ENCODE measurements at places on chromosomes 12 and 14. TPM values are rescaled to one million over a fixed set of nuclear protein-coding genes. Genes with fewer than 3 reads are reported as not detected.
A peak's percentile ranks its signal among the peaks of the same experiment; 100 is the strongest.

RBP5 gene
- not detected for total RNA-seq

RPL36AL gene
- total RNA-seq, result 236 TPM

TAPBPL gene
- 23.7 TPM for total RNA-seq

GLS2 gene
- 4.7 TPM for total RNA-seq

- no peak overlapping the region for H3K27ac ChIP-seq
- peaks cover 43% of the 10 kb centered on the region for H3K4me1 ChIP-seq
These were observed 10.2 kb downstream of the TPCN1 start for GRCh38 chr12:113231235-113232088.

DNA sequence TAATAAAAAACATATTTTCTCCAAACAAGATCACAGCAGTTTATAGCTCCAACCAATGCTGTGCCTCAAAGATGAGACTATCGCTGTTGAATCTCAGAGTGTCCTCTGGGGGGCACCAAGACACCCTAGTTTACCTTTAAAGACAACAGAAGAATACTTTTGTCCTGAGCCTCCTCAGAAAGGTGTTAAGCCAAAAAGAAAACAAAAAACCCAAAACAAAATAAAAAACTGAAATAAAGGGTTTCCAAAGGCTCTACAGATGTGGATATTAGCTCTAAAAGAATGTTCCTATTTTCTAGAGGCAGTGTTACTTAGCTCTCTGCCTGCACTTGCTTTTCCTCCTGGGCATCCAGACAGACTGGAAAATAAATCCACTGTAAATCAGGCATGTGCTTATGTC lies 86.9 kb upstream of the TTC7B start:
- H3K36me3 ChIP-seq, result peaks cover 19% of the 10 kb centered on the region
- no peaks in the 10 kb centered on the region for H3K27me3 ChIP-seq
- peaks cover 31% of the 10 kb centered on the region for H3K4me1 ChIP-seq
- DNase-seq, result peak; percentile 34
- H3K27ac ChIP-seq, result peak overlapping the region; percentile 20

GRCh38 chr12:92943482-92944250 lies 14.6 kb upstream of the EEA1 start:
- no peaks in the 10 kb centered on the region for H3K36me3 ChIP-seq
- H3K27me3 ChIP-seq, result no peaks in the 10 kb centered on the region
- H3K4me3 ChIP-seq, result no peak overlapping the region
- no peak for DNase-seq
- peaks cover 2% of the 10 kb centered on the region for H3K4me1 ChIP-seq

DNA sequence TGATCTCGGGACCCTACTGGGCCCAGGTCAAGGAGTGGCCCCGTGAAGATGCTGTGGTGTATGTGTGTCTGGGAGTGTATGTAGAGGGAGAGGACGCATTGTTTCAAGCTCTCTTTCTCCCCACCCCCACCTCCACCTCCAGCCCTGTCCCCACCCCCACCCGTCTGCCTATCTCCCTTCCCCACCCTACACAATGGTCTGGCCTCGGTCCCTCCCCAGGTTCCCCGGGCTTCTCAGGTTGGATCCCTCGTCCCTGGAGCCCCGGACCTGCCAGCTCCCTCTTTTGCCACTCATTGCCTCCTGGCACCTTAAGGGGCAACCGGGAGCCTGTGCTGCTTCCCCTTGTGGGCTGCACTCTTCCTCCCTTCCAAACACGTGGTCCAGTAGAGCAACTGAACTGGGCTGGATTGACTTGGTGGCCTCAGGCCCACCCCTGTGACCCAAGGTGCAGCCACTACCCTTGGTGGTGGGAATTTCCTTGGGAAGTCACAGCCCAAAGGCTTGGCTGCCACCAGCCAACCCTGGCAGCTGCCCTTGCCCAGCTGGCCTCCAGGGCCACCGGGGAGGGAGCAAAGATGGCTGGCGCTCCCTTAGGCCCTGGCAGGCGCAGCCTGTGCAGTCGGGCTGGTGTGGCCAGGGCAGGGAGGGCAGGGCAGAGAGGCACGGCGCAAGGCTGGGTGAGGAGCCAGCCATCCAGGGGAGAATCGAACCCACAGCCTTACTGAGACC lies 628 bp downstream of the VRTN start:
- H3K4me3 ChIP-seq, result no peak overlapping the region
- no peak overlapping the region for H3K27ac ChIP-seq
- no peaks in the 10 kb centered on the region for H3K4me1 ChIP-seq
- H3K27me3 ChIP-seq, result peaks cover 5% of the 10 kb centered on the region
- no peaks in the 10 kb centered on the region for H3K36me3 ChIP-seq
- no peak for DNase-seq

- no peak for DNase-seq
- no peak overlapping the region for H3K4me3 ChIP-seq
- H3K36me3 ChIP-seq, result no peaks in the 10 kb centered on the region
These were observed 27.4 kb upstream of the STON2 start for GRCh38 chr14:81427348-81428058.

DNA sequence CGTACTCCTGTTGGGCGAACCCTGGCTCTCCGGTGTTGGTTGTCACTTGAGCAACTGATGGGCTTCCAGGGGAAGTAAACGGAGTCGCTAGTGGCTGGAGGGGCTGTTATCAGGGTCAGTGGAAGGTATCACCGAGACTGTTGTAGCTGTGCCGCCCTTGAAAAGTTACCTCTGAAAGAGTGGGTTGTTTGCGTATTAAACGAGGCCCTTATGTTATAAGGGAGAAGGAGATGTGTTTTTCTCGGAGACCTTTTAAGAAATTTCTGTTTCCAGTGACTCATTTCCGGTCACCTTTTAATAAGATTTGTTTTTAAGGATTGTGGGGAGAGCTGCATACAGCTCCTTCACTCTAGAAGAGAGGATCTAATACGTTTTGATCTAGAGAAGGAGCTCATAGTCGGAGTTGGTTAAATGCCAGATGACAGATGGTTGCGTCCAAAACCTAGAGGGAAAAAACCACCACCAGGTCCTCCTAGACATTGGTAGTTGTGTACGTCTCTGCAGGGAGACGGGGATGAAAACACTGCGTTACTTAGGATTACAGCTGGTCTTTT lies 750 bp upstream of the DBX2 start:
- H3K4me1 ChIP-seq, result peaks cover 6% of the 10 kb centered on the region
- DNase-seq, result no peak
- H3K4me3 ChIP-seq, result peak overlapping the region; percentile 37
- peaks cover 62% of the 10 kb centered on the region for H3K27me3 ChIP-seq
- H3K27ac ChIP-seq, result no peak overlapping the region

DNA sequence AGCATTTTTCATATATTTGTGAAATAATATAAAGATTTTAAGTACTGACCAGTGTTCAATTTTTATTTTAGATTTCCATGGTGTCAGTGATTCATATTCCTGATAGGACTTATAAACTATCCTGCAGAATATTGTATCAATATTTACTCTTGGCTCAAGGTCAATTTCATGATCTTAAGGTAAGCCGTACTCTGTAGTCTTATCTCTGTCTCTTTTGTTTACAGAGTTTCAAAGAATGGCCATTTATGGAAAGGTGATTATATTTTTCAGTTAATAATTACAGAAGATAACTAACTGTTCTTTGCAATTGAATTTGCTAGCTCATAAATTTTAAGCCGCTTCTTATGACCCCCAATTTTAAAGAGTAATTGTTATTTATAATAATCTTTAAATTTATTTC lies 27.9 kb downstream of the CGRRF1 start:
- no peak for DNase-seq
- H3K36me3 ChIP-seq, result peaks cover 3% of the 10 kb centered on the region
- H3K27me3 ChIP-seq, result no peaks in the 10 kb centered on the region
